Stimulated activated CD4-positive, alpha-beta T cell treated with anti-CD3 and anti-CD28 coated beads, Interleukin-12 subunit alpha, Interleukin-12 subunit beta, amount 100 ng/mL, for 4 hours (primary cell): ENCODE measurements at places on chromosomes 1 and 21.

DNA sequence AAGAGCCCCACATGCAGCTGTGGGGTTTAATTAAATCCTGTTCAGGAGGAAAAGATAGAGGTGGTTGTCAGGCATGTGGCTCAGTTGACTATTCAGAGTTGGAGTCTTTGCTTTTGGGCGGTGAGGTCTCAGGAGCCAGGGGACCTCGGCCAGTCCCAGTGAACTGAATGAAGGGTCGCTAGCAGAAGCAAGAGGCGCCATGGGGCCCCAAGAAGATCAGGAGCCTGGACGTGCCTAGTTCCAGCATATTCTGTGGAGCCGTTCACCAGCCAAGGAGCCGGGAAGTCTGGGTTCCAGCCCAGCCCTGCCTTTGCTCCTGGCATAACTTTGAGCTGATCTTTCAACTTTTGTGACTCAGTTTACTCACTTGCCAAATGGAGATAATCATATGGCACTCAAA lies 217.7 kb upstream of the IRF2BP2 start:
- DNase-seq: no peak

DNA sequence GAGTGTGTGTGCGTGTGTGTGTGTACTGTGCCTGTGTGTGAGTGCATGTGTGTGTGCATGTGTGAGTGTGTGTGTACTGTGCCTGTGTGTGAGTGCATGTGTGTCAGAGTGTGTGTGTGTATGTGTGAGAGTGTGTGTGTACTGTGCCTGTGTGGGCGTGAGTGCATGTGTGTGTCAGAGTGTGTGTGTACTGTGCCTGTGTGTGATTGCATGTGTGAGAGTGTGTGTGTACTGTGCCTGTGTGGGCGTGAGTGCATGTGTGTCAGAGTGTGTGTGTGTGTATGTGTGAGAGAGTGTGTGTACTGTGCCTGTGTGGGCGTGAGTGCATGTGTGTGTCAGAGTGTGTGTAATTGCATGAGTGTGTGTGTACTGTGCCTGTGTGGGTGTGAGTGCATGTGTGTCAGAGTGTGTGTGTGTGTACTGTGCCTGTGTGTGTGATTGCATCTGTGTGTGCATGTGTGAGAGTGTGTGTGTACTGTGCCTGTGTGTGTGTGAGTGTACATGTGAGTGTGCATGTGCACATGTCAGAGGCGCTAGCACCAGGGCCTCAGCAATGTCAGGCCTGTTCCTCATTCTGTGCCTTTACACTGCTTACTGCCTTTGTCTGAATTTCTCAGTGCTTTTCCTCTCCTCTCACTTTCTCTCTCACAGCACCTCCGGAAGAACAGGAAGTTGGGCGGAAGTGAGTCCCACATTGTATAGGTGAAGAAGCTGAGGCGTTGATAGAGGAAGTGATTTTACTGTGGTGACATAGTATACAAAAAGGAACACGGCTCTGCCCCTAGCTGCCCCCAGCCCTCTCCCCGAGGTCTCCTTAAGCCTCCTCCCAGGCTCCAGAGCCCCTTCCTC lies 4.9 kb downstream of the SLC5A9 start:
- DNase-seq: peak; percentile 2

GRCh38 chr1:28642056-28642846 lies 616 bp downstream of the TAF12 start:
- DNase-seq: no peak

DNA sequence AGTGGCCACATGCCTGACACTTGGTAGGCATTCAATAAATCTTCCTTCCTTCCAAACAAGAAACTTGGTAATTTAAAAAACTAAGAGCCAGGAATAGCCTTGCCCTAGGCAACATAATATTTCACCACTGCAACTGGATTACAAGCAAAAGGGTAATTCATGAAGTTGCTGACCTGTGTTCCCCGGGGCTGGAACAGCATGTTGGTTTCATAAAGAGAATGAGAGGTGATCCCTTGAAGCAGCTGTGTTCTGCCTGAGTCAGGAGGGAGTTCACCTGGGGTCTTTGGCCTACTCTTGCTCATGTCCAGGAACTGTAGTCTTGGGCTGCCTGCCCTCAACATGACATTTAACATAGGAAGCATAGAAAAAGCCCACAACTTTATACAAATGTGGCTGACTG lies 329.0 kb upstream of the DAB1 start:
- DNase-seq: no peak

DNA sequence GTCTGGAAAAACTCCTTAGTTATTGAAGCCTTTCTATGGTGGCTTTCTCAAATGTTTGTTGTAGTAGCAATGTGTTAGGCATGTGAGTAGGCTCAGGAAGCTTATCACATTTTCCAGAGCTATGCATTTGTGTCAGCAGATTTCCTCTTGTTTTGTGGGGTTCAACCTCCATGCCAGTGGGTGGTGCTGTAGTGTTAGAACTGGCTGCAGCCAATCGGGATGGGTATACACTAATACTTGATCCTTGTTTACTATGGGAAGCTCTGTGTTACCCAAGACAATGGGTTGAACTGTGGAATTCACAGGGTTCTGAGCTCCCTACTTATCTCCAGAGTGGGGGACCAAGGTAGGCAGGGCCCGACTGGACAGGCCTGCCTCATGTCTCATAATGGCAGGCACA lies 348.5 kb upstream of the ADAMTS5 start:
- no peak for DNase-seq

- no peak for DNase-seq
Observed at GRCh38 chr1:151853411-151853943, at the start of gene THEM5. Gene THEM5 (minus strand): TSS chr1:151853712. CDS start chr1:151853565, 147 bp downstream.

GRCh38 chr1:223301371-223301770 lies 62.6 kb downstream of the SUSD4 start:
- no peak for DNase-seq

GRCh38 chr1:224495866-224496265 lies 61.3 kb upstream of the WDR26 start:
- DNase-seq: no peak

DNA sequence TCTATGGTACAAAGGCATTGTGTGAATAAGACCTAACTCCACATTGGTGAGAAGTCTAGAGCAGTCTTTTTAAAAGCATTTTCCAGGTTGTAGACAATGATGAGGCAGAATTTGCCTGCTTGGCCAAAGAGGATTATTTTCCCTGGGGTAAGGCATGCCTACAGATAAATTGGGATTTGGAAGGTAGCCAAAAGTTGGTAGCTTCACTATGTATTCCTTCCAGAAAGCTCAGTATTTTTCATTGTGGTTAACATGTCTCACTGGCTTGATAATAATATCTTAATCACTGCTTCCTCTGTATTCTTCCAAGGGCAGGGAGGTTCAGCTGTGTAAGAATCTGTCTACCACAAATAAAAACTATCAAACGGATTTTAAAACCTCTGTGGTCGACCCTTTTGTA lies 590.8 kb upstream of the PRMT6 start:
- no peak for DNase-seq

DNA sequence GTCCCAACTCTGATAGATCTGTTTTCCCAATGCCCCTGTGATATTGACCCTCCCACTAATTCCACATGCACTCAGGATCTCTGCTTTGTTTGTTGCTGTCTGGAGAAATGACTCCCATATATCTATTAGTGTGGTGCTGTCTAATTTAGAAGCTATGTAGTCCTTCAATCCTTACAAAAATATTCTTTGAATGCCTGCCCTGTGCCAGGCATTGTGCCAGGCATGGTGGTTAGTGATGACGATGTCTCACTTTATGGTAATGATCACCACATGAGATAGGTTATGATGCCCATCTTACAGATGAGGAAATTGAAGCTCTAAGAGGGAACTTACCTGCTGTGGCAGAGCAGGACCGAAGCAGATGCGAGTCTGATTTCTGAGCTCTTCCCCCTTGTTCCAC lies 12.9 kb downstream of the MYOG start:
- DNase-seq: no peak

DNA sequence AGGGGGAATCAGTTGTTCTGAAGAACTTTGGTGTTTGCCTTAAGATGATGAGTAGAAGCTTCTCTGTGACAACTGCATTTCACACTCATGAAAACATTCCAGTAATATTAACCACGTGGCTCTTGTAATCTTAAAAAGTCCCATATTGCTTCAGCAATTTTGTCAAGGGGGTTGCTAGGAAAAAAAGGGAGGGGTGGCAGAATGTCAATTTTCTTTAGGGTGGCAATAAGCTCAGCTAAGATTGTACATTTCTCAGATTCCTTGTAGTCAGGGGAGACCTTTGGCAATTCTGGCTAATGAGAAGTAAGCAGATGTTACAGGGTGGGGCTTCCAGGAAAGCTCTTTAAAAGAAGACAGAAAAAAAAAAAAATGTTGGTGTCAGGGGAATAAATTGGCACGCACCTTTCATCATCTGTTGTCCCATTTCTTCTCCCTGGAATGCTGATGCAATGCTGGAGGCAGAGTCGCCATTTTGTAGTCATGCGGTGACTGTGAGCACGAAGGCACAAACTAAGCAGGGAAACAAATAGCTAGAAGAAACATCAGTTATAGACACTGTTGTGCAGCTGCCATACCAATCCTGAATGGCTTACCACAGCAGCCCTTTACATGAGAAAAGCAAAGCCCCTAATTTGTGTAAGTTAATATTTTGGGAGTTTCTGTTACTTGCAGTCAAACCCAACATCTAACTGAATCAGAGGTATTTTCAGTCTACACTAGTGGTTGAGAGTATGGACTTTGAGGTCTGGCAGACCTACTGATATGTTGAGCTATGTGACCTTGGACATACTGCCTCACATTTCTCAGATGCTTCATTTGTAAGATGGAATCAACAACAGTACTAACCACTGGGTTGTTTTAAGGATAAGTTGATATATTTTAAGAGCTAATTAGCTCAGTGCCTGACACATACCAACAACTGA lies 56.1 kb upstream of the MRPS6 start:
- no peak for DNase-seq

DNA sequence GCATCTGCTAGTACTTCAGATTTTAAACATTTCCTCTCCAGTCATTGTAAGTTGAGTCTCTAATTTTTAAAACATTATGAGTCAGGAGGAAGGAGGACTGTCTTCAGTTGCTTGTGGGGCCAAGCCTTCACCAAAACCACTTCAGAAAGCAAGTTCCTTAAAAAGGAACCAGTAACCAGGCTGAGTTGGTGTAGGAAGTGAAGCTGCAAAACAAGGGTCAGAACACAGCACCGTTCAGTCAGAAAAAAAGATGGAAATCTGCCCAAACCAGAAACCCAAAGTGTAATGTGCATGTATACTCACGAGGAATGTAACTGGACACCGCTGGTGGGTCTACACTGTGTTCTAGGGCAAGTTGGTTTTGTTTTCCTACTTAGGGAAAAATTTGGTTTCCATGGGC lies 402.1 kb downstream of the SETD4 start:
- DNase-seq: no peak

- DNase-seq: no peak
Observed at GRCh38 chr1:206464456-206464964, 5.8 kb upstream of the IKBKE start.

DNA sequence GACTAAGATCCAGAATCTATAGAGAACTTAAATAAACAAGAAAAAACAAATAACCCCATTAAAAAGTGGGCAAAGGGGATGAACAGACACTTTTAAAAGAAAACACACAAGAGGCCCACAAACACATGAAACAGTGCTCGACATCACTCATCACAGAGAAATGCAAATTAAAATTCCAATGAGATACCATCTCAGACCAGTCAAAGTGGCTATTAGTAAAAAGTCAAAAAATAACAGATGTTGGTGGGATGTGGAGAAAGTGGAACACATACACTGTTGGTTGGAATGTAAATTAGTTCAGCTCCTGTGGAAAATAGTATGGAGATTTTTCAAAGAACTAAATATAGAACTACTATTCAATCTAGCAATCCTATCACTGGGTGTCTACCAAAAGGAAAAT lies 143.1 kb downstream of the IFI44 start:
- no peak for DNase-seq

DNA sequence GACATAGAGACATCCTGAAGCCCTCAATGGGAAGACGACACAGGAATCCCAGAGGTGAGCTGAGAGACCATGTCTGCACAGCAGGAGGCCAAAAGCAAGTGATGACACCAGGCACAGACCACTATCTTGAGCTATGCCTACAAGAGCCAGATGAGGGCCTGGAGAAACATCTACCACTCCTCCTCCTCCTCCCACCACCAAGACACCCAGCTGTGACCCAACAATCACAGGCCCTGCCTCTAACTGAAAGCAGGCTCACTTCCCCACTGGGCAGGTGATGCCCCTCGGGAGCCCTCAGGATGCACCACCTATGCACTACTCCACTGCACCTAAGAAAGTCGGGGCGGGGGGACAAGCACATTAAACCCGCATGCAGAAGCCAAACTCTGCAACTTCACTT lies 16.5 kb downstream of the TADA1 start:
- no peak for DNase-seq

- no peak for DNase-seq
Observed at GRCh38 chr1:235025422-235025984, 103.1 kb downstream of the TOMM20 start.

GRCh38 chr1:228408869-228409805 lies 2.5 kb upstream of the TRIM11 start:
- no peak for DNase-seq

- no peak for DNase-seq
Observed at GRCh38 chr1:10444795-10445397, 4.9 kb upstream of the CORT start.

GRCh38 chr1:30310966-30311742 lies 412.2 kb downstream of the MATN1 start:
- DNase-seq: no peak

- DNase-seq: no peak
Observed at GRCh38 chr21:41506611-41507520, 1.1 kb downstream of the TMPRSS2 start.

DNA sequence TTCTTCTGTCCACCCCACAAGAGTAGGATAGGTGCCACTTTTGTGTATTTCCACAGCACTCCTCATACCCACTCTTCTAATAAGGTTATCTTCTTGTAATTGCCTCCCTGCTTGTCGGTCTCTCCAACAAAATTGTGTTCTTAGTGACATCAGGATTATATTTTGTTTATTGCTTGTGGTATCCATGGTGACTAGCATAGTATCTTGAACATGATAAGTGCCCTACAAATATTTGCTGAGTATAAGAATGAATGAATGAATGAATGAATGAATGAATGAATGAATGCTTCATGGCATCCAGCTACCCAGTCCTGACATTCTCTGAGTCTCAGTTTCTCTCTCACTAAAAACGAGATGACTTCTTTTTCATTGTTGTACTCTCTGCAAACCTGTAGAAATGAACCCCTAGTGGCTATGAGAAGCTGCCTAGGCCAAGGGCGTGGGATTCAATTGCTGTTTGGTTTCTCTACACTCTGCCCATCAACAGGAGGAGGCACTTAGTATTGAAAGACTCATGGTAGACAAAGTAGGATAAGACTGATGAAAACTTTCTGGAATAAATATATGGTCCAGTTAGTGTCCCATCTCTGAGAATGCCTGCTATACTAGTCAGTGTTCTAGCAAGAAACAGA lies 121.0 kb downstream of the TMEM53 start:
- DNase-seq: no peak
